Activated CD8-positive, alpha-beta T cell treated with anti-CD3 and anti-CD28 coated beads, Interleukin-2, amount 10 ng/mL, durations not matched to agents 7 days and 5 days (primary cell): ENCODE measurements at places on chromosomes 11 and 22.

DNA sequence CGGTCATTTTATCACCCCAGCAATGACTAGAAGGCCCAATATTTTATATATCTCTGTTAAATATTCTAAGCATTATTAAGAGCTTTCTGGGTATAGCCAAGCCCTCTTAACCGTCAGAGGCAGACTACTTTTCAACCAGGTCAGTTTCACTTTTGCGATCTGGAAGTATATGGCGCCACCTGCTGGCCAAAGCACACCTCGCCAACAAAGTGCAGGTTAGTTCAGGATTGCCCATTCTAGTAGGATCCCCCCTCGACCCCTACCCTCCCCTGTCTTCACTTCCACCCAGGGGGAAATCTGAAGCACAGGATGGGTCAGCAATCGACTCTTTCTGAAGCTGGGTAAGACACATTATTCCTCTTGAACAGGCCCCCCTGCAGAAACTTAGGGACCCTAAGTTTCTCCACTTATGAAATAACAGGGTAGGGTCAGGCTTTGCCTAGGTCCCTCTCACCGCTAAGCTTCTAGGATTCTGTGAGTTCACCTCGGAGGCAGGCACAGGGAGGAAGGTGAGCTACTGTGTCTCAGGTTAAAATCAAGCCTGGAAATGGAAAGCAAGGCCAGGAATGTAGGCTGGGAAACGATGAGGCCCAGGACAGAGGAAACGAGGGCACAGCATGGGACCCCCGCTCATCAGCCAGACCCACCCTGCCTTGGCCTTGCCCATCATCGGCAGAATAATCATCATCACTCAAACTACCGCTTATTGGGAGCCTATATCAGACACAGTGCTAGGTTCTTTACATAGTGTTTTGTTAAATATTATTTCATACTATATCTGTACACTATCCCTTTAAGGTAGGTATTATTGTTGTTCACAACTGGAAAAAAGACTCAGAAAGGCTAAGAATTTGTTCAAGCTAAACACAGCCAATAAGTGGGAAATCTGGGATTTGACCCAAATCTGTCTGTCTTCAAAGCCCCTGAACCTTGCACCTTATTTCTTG is 35.6 kb downstream of the KCNJ1 start:
- DNase-seq = peak; percentile 91

GRCh38 chr22:42889304-42889703 is 32.2 kb upstream of the ARFGAP3 start:
- DNase-seq = no peak

DNA sequence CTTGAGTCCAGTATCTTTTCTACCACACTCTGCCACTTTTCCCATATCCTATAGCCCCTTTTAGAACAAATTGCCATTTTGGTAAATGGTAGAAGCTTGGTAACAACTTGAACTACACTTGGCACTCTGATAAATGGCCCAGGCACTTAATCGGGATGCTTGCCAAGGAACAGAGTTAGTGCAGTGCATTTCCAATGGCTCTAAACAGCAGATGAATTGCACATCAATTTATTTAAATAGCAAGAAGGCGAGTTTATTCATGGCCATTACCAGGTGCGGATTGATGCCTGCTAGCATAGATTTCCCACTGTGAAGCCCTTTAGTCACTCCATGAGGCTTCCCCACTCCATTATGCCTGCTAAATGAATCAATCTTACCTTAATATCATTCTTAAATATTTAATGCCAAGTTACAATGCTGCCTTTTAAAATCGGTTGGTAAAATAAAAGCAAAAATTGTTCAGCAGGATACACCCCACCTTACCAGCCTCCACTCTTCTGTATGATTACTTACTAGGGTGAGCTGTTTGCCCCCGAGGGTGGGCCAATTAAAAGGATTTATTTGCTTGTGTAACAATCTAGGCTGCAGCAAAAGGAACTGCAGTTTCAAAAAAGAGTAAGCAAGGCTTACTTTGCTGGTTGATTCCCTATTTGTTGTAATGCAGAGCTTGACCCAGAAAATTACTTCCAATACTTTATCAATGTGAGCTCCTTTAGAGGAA is 136.0 kb upstream of the ARHGAP42 start:
- DNase-seq = no peak

DNA sequence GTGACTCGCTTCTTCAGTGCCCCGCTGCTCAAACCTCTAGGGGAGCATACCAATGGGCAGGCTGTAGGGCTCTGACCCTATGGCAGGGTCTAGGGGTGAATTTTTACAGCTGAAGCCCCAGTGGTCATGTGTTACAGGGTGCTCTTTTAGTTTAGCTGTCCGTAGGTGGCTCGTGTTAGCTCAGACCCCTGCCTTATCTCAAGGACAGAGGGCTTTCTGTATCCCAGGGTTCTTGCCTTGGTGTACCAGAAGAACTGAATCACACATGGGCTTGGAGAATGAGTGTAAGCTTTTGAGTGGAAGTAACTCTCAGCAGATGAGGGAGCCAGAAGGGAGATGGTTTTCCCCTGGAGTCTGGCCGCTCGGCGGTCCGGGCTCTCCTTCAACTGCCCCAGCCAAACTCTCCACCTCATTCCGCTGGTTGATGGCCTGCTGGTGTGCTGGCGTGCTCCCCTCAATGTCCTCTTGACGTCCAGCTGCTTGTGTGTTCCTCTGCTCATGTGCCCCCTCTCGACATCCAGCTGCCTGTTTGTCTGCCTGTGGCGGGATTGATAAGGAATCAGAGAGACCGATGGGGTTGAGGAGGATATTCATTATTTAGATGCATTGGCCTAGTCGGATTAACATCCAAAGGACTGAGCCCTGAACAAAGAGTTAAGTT is 37.5 kb downstream of the BIRC2 start:
- DNase-seq = no peak

- DNase-seq = no peak
Observed at GRCh38 chr11:129960216-129961214, 42.1 kb downstream of the PRDM10 start.

- no peak for DNase-seq
Observed at GRCh38 chr11:108824545-108824944, 159.7 kb downstream of the DDX10 start.

DNA sequence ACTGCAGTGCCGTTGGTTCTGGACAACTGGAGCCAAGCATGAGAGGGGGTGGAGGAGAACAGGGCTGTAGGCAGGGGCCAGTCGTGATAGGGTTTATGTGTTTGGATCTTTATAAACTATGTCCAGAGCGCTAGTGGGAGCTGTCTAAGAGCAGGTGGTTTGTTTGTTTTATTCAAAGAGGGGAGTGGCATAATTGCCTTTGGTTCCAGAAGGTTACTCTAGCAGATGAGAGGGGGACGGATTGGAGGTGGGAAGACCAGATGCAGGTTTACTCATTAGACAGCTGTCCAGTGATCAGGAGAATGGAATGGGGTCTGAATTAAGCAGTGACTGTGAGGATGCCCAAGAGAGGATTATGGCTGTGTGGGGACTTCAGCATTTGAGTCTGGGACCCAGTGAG is 109.3 kb upstream of the TBCEL start:
- DNase-seq = no peak

GRCh38 chr11:86800076-86800959 is at the start of gene PRSS23:
Gene PRSS23, plus strand, starts transcription at chr11:86800542. Its CDS starts 7,102 bp downstream, at chr11:86807644.
- DNase-seq = peak; percentile 30

DNA sequence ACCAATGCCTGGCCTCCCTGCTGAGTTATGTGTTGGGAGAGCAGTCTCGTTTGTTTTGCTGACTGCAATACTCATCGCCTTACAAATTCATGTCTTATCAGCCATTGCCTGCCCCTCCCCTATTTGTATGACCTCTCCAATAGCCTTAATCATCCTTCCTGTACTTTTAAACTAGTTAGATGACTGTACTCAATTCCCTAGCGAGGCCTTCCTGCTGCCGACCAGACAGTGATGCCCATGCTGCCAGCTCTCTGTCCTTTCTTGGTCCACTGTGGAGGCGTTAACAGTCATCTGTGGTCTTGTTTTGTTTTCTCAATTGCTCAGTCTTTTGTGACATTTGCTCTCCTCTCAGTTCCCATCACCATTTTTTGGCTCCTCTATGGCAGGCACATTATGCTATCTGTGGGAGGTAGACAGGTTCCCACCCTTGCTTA is 20.3 kb upstream of the YPEL1 start:
- no peak for DNase-seq

DNA sequence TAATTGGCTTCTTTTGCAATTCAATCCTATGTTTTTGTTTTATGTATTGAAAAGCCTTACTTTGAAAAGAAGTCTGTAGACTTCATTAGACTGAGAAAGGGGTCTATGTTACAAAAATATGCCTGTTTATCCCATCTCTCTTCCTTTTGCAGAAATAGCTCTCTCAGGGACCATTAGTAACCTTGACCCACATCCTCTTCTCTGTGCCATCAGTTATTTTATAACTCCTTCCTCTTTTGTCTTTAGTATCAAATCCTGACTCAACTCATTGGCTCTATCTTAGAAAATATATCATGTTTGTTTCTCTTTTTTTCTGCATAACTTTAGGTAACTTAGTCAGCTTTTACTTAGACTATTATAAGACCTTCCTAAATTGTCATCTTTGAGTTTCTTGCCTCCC is 20.3 kb downstream of the ZC3H12C start:
- no peak for DNase-seq
